Renal pelvis (tissue), 12 donors: ENCODE measurements at places on chromosomes 16 and 17. TPM values are rescaled to one million over a fixed set of nuclear protein-coding genes. Genes with fewer than 3 reads are reported as not detected.

- DNase-seq, result no peak
Observed at GRCh38 chr16:84220851-84221250, 19.0 kb downstream of the KCNG4 start.

DNA sequence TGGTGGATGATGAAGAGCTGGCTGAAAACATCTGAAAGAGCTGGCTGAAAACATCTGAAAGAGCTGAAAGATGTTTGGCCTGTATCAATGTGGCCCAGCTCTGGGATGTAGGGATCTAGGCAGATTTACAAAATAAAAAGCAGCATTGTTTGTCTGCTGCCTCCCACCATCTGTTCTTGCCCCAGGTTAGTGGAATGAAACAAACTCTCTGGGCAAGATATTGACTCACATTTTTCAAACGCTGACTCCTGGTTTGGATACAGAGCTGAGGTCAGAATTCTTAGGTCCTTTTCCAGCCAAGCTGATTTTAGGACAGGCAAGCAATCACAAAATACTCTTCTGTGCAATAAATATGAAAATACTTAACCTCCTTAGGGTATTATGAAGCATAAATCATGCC, 139.0 kb downstream of the STX8 start:
- DNase-seq, result no peak

- DNase-seq, result no peak
Observed at GRCh38 chr16:26981266-26981938, 85.3 kb upstream of the C16orf82 start.

DNA sequence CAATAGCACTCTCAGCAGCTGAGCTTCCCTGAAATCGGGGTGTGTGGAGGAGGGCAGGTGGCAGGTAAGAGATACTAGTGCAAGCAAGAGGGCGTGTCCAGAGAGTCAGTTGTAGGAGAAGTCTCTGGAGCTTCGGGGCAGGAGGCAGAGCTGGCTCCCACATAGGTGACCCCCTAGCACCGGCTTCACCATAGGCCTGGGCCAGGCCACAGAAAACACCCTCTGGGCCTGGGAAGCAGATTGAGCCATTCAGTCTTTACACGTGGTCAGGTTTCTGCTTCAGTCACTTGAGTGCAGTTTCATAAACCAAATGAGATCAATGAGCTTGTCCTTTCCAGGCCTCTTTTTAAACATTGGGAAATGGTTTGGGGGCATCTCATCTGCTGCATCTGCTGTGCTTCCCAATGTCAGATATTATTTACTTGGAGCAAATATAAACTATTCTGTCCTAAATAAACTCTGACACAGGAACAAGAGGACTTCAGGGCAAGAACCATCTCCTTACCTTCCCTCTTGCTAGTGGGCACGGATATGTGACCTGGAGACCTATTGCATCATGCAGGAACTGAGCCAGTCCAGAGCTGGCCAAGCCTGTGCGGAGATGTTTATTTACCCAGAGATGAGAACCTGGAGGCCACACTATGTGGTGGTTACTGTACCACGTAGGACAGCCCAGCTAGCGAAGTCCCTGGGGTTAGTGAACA, 16.1 kb downstream of the CCR7 start:
- DNase-seq, result no peak

SDK2 gene
- 10.0 TPM for polyA plus RNA-seq

GHDC gene
- 18.4 TPM for polyA plus RNA-seq

SRL gene
- polyA plus RNA-seq, result 1.1 TPM

DNA sequence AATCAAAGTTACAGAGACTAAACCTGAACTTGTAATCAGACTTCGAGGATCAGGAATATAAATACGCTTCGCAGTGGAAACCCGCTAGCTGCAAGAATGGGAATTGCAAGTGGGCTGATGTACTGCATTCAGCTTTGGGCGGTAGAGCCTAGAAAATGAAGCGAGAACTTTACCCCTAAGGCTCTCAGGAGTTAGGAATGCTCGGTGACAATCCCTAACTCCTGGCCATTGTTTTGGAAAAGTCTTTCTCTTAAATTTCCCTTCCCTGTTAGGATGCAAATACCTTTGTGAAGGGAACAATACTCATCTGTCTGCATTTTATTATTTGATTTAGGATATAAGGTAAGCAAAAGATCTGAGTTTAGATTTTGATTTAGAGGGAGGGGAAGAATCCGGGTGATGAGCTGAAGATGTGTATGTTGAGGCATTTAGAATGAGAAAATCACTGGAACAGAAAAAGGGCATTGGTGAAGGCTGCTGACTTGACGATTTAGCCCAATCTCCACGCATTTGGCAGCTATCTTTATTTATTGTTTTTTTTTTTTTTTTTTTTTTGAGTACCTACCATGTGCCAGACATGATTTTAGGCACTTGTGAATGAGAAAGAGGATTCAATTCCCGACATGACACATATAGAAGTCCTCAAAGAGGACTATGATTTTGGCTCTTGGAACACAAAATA, 2.2 kb upstream of the TOX3 start:
- DNase-seq, result peak; percentile 38

GRCh38 chr17:61201211-61201610, 198.4 kb upstream of the TBX2 start:
- DNase-seq, result no peak

DNA sequence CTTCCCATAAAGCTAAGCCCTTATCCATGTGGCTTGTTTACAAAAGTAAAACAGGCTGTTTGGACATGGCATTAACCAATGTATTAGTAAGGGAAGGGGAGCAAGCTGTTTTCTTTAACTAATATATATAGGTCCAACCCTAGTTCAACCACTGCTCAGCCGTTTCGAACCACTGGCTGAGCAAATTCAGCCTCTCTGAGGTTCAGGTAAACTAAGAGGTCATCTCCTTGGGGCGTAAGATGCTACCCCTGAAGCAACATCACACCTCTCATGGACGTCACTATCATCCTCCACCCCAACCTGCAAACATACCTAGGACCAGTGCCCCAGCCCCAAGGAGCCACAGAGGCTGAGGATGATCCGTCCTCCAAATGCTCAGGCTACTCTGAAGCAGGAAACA, 45.2 kb downstream of the ANKRD11 start:
- no peak for DNase-seq

NRN1L gene
- 0.51 TPM for polyA plus RNA-seq

DNA sequence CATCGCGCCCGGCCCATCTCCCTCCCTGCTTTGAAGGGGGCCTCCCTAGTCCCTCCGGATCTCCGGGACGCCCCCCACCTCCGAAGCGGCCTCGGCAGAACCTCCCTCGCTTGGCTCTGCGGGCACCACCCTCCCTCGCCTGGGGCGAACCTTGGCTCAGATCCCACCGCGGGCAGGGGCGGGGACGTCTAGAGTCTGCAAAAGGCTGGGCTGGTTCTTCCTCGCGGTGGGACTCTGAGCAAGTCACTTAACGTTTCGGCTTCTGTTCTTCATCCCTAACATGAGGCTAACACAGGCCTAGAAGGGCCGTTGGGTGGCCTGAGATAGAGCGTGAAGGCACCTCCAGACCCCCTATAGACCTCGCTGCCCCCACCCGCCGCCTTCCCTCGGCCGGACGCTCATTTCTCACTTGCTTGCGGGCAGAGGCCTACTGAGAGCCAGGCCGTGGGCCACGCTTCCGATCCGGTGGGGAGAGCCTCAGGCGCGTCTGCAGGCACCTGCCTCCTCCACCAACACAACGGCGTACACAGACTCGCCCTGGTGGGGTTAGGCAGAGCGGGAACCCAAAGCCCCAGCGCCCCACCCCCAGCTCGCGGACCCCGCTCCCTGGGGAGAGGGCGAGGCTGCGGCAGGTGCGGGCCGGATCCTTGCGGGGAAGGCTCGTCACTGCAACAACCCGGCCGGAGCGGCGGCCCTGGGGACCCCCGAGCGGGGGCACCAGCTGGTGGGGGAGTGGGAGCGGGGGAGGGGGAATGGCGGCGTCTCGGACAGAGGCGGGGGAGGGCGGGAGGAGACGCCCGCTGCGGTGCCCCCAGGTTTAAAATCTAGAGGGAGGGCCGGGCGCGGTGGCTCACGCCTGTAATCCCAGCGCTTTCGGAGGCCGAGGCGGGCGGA, 5.4 kb downstream of the MYO1C start:
- peak; percentile 37 for DNase-seq

DNA sequence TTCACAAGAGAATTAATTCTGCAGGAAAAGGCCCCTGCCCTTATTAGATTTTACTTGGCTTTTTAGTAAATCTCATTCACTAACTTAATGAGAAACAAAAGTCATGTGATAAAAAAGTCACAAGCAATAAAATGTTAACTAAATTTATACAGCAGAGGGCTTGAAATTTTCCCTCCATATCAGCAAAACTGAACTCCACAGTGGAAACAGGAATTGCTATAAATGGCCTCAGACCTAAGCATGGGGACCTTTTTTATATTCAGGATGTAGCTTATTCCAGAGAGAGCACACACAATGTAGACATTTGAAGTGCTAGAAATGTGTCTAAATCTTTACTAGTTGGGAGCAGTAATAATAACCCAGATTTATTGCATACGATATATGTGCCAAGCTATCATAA, 291.5 kb downstream of the C16orf95 start:
- no peak for DNase-seq

GRCh38 chr17:8056232-8056975, 17.5 kb downstream of the ALOX15B start:
- no peak for DNase-seq

FBXW10B gene
- 2.1 TPM for polyA plus RNA-seq

GRCh38 chr16:85711982-85712587, 23.3 kb upstream of the GINS2 start:
- DNase-seq, result no peak

- DNase-seq, result no peak
Observed at GRCh38 chr17:82100502-82101298, 2.7 kb upstream of the FASN start.

VPS35 gene
- polyA plus RNA-seq, result 148 TPM

DNA sequence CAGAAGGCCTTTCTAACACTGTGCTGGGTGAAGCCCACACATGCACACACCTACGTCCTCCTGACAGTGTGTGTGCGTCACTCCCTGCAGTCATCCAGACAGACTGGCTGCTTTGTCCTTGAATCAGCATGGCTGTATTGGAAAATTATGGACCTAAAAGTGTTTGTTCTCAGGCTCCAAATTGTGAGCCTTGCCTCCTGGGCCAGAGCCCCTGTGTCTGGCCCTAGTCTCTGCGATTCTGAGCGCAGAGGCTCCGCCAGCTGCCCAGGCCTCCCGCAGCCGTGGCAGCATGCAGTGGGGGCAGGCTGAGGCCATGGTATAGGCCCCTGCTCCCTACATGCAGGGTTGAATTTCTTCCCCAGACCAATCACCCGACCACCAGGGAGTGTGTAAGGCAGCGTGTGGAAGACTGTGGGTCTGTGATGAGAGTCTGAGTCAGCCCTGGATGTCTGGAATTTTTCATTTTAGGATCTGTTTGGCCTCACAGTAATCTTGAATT, 166.9 kb downstream of the LGALS9B start:
- DNase-seq, result no peak

PRSS33 gene
- not detected for polyA plus RNA-seq

ZSCAN10 gene
- polyA plus RNA-seq, result 0.10 TPM

DNA sequence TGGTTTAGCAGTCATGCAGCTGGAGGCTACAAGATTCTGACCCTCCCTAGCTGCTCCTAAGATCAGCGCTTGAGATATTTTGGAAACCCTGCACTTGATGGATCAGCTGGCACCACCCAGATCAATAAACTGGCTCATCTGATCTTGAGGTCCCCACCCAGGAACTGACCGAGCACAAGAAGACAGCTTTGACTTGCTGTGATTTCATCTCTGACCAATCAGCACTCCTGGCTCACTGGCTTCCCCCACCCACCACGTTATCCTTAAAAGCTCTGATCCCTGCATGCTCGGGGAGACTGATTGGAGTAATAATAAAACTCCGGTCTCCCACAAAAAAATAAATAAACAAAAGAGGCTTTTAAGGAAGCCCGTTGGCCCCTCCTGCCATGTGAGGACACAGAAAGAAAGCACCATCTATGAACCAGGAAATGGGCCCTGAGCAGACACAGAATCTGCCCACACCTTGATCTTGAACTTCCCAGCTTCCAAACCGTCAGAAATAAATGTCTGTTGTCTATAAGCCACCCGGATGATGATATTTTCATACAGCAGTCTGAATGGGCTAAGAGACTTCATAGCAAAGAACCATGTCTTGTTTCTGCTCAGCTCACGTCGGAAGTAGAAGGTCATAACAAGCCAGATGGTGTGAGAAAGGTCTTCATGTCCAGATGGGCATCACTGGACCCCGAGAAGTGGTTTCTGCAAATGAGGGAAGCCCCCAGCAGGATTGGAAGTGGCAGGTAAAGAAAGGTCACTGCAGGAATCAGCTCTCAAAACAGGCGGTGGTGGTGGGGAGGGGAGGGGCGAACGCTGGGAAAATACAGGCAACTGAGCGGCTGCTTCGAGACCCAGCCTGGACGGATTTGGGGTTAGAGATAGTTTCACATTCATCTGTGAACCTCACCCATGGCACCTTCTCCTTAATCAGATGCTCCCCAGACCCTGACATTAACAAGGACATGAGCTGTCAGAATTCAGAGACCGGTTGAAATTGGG, 19.8 kb upstream of the RPH3AL start:
- no peak for DNase-seq

- DNase-seq, result no peak
Observed at GRCh38 chr17:7240375-7240774, 1.1 kb upstream of the PHF23 start.

GRCh38 chr16:22633799-22634198, 123.1 kb downstream of the NPIPB5 start:
- DNase-seq, result no peak

DNA sequence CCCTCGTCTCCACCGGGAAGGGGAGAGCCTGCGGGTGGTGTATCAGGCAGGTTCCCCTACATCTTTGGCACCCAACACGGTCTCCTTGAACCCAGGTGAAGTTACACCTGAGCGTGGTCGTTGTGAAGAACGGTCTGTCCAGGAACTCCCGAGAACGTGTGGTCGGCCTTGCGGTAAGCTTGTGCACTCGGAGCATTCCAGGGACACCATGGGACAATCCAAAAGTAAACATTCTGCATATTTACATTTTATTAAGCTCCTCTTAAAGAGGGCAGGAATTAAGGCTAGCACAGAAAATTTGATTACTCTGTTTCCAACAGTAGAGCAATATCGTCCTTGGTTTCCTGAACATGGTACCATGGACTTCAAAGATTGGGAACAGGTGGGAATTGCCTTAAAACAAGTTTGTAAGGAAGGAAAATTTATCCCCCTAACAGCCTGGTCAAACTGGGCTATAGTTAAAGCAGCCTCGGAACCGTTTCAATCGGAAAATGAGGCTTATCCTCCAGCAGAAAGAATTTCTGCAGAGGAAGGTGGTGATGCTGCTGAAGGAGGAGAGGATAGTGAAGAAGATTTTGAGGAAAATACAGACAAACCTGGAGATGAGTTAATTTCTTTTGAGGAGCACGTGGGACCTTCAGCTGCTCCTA, 18.2 kb downstream of the ALOX15B start:
- no peak for DNase-seq
